BJ (cell line): ENCODE measurements at places on chromosomes 2 and 18. TPM values are rescaled to one million over a fixed set of nuclear protein-coding genes. Genes with fewer than 3 reads are reported as not detected.

GRCh38 chr2:18276583-18277075 is 283.8 kb downstream of the RDH14 start:
- DNase-seq = no peak

DNA sequence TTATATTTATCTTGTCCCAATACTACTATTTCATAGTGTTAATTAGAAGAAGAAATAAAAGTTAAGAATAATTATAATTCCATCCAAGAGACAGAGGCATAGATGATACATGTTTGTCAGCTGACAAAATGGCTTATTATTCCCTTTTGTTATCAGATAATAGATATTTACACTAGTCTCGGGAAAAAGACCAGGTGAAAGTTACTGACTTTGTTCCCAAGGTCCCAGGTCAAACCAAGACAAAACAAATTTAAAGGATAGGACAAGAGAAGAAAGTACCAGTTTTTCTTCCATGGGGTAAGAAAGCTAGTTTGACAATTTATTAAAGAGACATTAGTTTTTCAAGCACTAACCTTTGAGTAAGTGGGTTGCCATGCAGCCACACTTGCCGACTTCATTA is 73.2 kb downstream of the TTN start:
- no peak for DNase-seq

DNA sequence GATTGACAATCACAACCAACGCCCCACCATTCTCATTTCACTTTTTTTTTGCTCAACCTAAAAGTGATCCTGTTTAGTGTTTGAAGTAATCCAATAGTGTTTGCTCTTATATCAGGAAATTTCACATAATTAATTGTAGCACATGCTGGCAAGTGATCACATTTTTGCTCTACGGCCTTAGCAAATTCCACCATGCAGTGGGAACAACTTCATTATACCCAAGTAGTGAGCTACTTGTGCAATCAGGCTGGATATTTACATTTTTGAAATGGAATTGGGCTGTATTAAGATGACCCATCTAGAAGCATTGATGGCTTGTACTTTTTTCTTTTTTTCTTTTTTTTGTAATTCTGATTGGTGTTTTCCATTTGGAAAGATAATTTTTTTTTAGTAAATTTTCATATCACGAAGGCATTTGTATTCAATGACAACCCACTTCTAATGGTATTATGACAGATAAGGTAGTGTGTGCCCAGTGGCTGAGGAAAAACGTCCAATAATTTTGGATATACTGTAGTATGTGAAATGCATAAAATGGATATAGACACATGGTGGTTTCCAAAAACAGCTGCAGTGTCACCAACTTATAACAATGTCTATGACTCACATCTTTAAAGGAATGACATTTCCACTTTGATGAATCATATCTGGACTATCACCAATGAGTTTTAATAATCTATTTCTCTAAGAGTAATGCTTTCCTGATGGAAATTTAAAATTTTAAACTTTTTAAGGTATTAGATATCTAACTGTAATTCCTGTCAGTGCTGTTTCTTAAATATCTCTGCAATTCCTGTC is 130.6 kb downstream of the COL6A3 start:
- DNase-seq = no peak

DNA sequence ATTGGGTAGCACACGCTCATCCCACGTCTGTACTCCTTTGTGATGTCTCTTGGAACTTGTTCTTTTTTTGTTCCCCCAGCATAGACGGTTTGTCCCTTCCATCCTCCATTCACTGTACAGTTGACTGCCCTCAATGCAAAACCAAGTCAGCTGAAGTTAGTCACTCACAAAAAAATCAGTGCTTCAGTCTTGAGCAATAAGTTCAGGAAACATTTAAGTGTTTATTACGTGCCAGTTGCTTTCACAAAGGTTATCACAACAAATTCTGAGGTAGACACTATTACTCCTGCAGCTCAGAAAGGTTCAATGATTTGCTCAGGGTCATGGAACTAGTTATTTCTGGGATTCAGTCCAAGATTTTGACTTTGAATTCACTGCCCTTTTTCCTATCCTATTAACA is 102.2 kb downstream of the PDE1A start:
- DNase-seq = no peak

- DNase-seq = no peak
These were observed 168.5 kb downstream of the TMEFF2 start for GRCh38 chr2:192026059-192026824.

DNA sequence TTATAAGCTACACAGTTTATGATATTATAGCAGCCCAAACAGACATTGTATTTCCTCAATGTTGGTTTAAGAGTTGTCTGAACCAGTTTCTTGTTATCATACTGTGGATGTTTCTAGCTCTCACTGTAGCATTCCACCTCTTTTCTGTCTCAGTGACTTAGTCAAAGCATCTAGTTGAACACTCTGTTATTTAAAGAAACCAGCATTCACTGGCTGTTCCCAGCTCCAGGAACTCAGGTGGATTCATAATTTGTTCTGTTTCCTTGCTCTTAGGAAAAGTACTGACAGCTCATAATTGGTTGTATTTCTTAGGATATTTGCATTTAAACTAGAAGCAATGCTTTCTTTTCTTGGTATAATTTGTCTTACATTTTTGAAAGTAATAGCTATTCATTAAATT is 17.5 kb downstream of the LRATD1 start:
- no peak for DNase-seq

DNA sequence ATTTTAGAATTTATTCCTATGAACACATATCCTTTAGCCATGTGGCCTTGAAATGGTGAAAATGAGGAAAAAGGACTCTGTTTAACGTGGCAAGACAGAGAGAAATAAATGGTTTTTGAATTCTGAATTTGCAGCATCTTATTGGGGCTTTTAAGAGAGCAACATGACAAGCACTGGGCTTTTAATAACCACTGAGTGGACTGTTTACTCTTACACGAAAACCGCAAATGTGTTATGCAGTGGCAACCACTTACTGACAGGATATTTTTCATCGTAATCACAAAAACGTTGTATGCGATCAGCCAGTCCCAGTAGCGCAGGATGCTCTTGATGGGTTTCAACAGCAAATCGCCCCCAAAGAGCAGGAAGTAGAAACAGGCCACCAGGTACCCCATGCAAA is 226.6 kb downstream of the NAPG start:
- no peak for DNase-seq

GRCh38 chr2:154495455-154495868 is 203.0 kb upstream of the KCNJ3 start:
- no peak for DNase-seq

GRCh38 chr18:23629444-23629946 is 33.2 kb downstream of the ANKRD29 start:
- no peak for DNase-seq

- DNase-seq = no peak
These were observed 94.9 kb downstream of the NFATC1 start for GRCh38 chr18:79490626-79491041.

DNA sequence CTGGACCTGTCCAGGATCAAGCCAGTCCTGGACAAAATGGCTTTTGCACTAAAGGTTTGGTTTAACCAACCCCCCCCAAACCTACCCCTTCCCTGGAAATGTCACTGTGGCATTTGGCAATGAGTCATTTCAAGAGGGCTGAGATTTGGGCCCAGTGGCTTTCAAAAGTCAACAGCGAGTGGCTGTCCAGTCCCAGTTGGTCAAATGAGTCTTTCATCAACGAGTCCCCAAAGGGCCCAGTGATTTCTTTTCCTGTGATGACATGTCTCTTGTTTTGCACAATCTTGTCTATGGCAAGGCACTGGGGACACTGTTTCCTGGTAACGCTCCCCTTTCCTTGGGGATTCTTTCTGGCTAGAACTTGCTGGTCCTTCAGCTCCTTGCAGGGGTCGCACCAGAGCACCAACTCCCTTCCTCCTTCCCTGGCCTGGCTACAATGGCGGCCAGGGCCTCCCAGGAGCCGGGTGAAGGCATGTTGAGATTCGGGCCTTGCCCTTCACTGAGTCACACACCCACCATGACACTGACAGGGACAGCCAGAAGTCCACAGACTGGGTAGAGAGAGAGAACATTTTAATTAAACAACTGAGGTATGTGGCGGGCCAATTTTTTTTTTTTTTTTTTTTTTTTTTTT is 87.2 kb downstream of the SMAD7 start:
- DNase-seq = no peak

- no peak for DNase-seq
These were observed 9.9 kb upstream of the AOX1 start for GRCh38 chr2:200575957-200576356.

- DNase-seq = no peak
These were observed 37.5 kb downstream of the SLC4A3 start for GRCh38 chr2:219664944-219665343.

DNA sequence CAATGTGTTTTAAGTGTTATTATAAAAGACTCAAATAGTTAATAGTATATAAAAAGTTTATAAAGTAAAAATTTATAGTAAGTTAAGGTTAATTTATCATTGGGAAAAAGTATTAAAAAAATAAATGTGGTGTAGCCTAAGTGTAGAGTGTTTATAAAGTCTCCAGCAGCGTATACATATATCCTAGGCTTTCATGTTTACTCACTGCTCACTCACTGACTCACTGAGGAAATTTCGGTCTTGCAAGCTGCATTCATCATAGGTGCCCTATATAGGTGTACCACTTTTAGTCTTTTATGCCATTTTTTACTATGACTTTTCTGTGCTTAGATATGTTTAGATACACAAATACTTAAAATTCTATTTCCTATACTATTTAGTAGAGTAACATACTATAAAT is 866.0 kb downstream of the CBLN2 start:
- no peak for DNase-seq

DNA sequence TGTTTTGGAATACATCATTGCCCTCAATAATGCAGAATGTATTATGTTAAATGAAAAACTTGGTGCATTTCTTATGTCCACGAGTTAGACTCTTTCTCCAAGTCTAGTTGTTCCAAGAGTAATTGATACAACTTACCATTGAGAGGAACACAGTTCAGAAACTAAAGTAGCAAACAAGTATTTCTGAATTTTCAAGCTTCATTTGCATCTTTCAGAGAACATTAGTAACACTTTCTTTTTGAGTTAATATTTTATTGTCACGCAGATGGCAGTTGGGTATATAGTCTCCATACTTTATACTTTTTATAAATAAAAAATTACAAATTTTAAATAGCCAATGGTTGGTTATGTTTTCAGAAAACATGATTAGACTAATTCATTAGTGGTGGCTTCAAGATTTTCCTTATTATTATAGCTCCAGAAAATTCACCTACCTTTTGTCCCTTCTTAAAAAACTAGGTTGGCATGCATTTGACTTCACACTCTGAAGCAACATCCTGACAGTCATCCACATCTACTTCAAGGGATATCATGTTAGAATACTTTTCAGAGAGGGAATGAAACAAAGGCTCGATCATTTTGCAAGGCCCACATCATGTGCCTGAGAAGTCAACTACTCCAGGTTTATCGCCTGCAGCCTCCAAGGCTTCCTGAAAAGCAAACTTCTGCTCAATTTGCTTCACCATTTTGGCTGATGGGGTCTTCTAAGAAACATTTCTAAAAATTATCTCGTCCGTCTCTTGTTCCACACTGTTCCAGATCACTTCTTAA is 29.9 kb downstream of the LYPD6B start:
- DNase-seq = no peak

DNA sequence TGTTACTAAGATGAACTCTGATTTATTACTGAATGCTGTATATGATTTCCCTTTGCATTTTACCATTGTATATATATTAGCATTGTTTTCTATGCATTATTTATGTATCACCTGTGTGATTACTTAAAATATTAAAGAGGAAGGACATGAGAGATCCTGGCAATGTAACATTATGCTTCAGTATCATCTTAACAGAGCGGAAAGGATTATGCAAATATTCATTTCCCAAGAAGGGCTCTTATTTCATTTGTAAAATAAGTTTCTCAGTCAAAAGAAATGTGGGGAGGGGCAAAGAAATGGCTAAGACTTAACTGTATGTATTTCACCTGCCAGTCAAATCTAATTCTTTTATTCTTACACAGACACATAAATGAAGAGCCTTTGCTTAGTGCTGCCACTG is 654.2 kb upstream of the PKDCC start:
- no peak for DNase-seq

DNA sequence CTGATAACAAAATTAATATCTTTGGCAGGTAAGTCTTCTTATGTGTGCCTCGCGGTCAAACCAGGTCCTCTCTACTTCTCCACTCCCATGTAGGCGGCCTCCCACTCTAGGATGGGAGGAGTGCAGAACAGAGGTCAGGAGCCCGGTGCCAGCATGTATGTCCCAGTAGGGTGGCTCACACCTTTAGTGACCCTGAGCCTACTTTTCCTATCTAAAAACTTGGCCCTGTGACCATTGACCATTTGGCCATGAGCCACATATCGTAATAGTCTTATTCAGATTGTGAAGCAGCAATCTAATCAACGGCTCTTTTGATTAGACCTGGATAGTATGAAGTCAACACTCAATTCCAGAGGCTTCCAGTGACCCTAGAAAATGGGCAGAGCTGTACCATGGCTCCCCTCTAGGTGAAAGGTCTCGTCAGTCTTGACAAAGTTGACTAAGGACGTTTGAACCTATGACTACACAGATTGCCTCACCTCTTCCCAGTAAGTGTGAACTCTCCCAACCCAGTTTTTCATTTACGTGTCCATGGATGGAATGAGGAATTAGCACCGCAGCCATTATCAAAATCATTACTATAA is 17.1 kb upstream of the FABP1 start:
- no peak for DNase-seq

GRCh38 chr2:196444442-196444841 is 195.1 kb upstream of the CCDC150 start:
- no peak for DNase-seq

GRCh38 chr2:111662039-111662770 is 221.8 kb downstream of the ANAPC1 start:
- no peak for DNase-seq

DNA sequence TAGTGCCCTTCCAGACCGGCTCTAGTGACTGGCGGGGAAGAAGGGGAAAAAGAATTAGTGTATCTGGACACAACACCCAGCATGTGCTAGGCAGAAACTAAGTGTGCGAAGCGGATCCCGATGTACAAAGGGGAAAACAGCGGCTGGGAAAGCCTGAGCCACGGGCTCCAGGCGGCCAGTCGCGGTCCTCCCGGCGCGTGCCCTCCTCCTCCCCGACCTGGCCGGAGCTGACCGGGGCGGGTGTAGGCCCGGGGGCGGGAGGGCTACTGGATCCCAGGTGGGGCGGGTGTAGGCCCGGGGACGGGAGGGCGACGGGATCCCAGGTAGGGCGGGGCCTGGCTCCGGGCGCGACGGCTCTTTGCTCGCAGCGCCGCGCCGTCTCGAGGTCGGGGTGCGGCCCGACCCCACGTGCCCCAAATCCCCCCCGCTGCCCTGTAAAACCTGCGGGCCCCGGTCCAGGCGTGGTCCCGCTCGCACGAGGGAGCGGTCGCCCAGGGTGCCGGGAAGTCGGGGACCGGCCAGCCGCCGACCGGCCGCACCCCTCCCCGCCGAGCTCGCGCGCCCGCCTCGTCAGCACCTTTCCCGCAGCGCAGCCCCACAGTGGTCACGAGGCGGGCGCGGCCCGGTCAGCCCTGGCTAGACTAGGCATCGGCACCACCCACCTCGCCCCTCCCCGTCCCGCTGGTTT is 48.8 kb downstream of the C2orf42 start:
- DNase-seq = no peak

- no peak for DNase-seq
These were observed 1192.5 kb upstream of the ACVR2A start for GRCh38 chr2:146652311-146652710.

FBLN7 gene
- 1.6 and 3.7 TPM in 2 replicates for polyA plus RNA-seq

MC2R gene
- not detected in 2 replicates for polyA plus RNA-seq

IL1B gene
- 7.6 and 8.4 TPM in 2 replicates for polyA plus RNA-seq

DYNAP gene
- polyA plus RNA-seq = not detected in 2 replicates

GALNT3 gene
- polyA plus RNA-seq = 2.4 and 5.4 TPM in 2 replicates

TIA1 gene
- polyA plus RNA-seq = 60.1 and 93.8 TPM in 2 replicates

CROCC2 gene
- polyA plus RNA-seq = not detected in 2 replicates

ATP5MC3 gene
- 202 and 322 TPM in 2 replicates for polyA plus RNA-seq

NOSTRIN gene
- polyA plus RNA-seq = not detected in 2 replicates

NTSR2 gene
- not detected in 2 replicates for polyA plus RNA-seq

EPC2 gene
- 12.4 and 18.2 TPM in 2 replicates for polyA plus RNA-seq

KCNG2 gene
- not detected in 2 replicates for polyA plus RNA-seq
